ENCODE measurements at places on chromosomes 5 and 9.

GRCh38 chr5:158385982-158386381, 527.0 kb upstream of the CLINT1 start:
- H3K27ac ChIP-seq = no peak overlapping the region
- H3K4me1 ChIP-seq = peaks cover 8% of the 10 kb centered on the region
- no peak for DNase-seq

DNA sequence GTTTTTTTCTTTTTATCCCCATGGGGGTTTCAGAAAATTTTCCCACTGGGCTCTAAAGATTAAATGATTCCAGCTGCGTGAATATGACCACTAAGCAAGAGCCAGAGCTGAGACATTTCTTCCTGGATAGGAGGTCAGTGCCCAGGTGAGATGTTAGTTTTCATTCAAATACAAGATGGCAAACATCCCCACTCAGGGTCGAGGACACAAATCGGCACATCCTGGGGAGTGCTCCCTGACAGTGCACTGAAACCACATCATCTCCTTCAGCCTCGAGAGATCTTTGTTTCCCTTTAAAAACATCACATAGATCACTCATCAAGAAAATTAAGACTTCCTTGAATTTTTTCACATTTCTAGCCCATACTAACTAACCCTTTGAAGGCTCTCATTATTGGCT, 273.2 kb upstream of the PANK3 start:
- H3K4me1 ChIP-seq = no peaks in the 10 kb centered on the region
- H3K4me3 ChIP-seq = no peak overlapping the region
- no peaks in the 10 kb centered on the region for H3K36me3 ChIP-seq
- H3K27me3 ChIP-seq = no peaks in the 10 kb centered on the region
- H3K27ac ChIP-seq = no peak overlapping the region

DNA sequence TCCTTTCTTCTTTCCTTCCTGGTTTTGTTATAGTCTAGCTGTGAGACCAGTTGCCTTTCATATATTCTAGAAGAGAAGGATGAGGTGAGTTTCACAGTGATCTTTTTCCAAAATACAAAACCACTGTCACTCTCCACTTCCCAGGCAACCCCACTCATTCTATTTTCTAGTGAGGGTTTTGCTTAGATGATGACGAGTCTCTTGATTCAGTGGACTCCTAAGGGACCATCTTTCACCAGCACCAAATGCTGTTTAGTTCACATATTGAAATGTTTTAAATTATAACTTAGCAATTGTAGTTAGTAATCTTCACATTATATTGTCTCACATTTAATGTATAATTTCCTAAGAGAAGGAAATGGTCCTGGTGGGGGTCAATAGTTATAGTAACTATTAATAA, 25.2 kb downstream of the PIK3R1 start:
- no peaks in the 10 kb centered on the region for H3K27me3 ChIP-seq
- H3K27ac ChIP-seq = no peak overlapping the region
- DNase-seq = no peak

GRCh38 chr5:139635606-139636206, 12.4 kb upstream of the CXXC5 start:
- no peak overlapping the region for H3K27ac ChIP-seq
- no peak overlapping the region for H3K4me3 ChIP-seq
- H3K36me3 ChIP-seq = no peaks in the 10 kb centered on the region
- no peaks in the 10 kb centered on the region for H3K27me3 ChIP-seq
- peaks cover 23% of the 10 kb centered on the region for H3K4me1 ChIP-seq

GRCh38 chr9:109537288-109537687, 39.2 kb upstream of the PTPN3 start:
- no peaks in the 10 kb centered on the region for H3K36me3 ChIP-seq
- H3K27ac ChIP-seq = no peak overlapping the region
- no peaks in the 10 kb centered on the region for H3K4me1 ChIP-seq

- no peak overlapping the region for H3K27ac ChIP-seq
- H3K27me3 ChIP-seq = peaks cover 4% of the 10 kb centered on the region
- DNase-seq = no peak
- no peak overlapping the region for H3K4me3 ChIP-seq
- H3K36me3 ChIP-seq = no peaks in the 10 kb centered on the region
Measured at GRCh38 chr5:73337586-73338255, 110.9 kb downstream of the FOXD1 start.

GRCh38 chr5:166509085-166509484, 1782.4 kb upstream of the WWC1 start:
- H3K27me3 ChIP-seq = no peaks in the 10 kb centered on the region
- H3K27ac ChIP-seq = no peak overlapping the region

DNA sequence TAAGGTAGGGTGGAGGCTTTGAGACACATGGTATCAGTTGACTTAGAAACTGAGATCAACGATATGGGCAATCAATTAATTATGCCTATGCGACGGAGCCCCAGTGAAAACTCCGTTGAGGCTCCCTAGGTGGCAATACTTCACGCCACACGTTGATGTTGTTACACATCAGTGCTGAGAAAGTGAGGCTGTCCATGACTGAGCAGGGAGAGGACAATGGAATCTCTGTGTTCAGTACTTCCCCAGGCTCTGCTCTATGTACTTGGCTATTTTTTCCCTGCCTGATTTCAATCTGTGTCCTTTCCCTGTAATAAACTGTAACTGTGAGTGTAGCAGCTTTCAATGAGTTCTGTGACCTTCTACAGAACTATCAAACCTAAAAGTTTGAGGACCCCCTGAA, 211.7 kb downstream of the SNCAIP start:
- DNase-seq = no peak
- H3K27ac ChIP-seq = no peak overlapping the region
- no peaks in the 10 kb centered on the region for H3K36me3 ChIP-seq
- peaks cover 7% of the 10 kb centered on the region for H3K27me3 ChIP-seq

DNA sequence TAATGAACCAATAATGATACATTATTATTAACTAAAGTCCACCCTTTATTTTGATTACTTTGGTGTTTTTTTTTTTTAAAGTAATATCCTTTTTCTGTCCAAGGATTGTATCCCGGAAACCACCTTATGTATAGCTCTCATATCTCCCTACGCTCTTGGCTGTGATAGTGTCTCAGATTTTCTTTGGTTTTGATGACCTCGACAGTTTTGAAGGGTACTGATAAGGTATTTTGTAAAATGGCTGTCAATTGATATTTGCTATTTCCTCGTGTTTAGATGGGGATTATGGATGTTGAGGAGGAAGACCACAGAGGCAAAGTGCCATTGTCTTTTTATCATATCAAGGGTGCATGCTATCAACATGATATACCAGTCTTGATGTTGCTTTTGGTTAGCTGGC, 259.0 kb downstream of the SGCD start:
- no peak overlapping the region for H3K27ac ChIP-seq
- H3K4me3 ChIP-seq = no peak overlapping the region
- H3K4me1 ChIP-seq = peaks cover 6% of the 10 kb centered on the region

- H3K36me3 ChIP-seq = no peaks in the 10 kb centered on the region
- peak overlapping the region; percentile 99 for H3K27ac ChIP-seq
- DNase-seq = peak; percentile 96
Measured at GRCh38 chr5:135139381-135140134, 105.5 kb upstream of the PITX1 start.
